ENCODE measurements at places on chromosomes 4 and X. TPM values are rescaled to one million over a fixed set of nuclear protein-coding genes. Genes with fewer than 3 reads are reported as not detected.

CDX4 gene
- polyA plus RNA-seq = not detected

MAGEB3 gene
- polyA plus RNA-seq = not detected

DMP1 gene
- polyA plus RNA-seq = not detected

ERVMER34-1 gene
- polyA plus RNA-seq = 0.52 TPM

GUCY1B1 gene
- polyA plus RNA-seq = 23.9 TPM

AKAP4 gene
- 1.0 TPM for polyA plus RNA-seq

CCDC160 gene
- 0.15 TPM for polyA plus RNA-seq

TLR10 gene
- 0.12 TPM for polyA plus RNA-seq

CTBP1 gene
- 142 TPM for polyA plus RNA-seq

BEX3 gene
- polyA plus RNA-seq = 160 TPM

COL4A6 gene
- polyA plus RNA-seq = 1.5 TPM

BTC gene
- polyA plus RNA-seq = 3.2 TPM

TASL gene
- polyA plus RNA-seq = 1.1 TPM

PDE5A gene
- polyA plus RNA-seq = 17.4 TPM

SPANXN5 gene
- polyA plus RNA-seq = not detected

GAGE12J gene
- not detected for polyA plus RNA-seq

IBSP gene
- not detected for polyA plus RNA-seq

TMEM144 gene
- 1.6 TPM for polyA plus RNA-seq

TREX2 gene
- polyA plus RNA-seq = 0.33 TPM

All from muscle of back (tissue), 13 donors.